Activated B cell treated with CpG ODN at 0.5 μM for 24 hours (primary cell): ENCODE measurements at places on chromosomes 16 and 17.

DNA sequence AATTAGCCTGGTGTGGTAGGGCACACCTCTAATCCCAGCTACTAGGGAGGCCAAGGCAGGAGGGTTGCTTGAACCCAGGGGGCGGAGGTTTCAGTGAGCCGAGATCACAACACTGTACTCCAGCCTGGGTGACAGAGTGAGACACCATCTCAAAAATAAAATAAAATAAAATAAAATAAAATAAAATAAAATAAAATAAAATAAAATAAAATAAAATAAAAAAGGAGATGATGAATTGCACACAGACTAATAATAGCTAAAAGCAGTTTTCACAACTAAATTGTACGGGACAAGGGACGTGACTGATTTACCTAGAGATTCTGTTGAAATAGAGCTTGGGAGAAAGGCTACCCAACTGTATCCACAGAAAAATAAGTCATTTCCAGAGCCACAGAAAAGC, 1471.3 kb downstream of the CDH11 start:
- H3K4me1 ChIP-seq = no peaks in the 10 kb centered on the region
- H3K4me3 ChIP-seq = no peak overlapping the region
- no peak for DNase-seq
- H3K27me3 ChIP-seq = no peaks in the 10 kb centered on the region
- H3K36me3 ChIP-seq = no peaks in the 10 kb centered on the region
- no peak overlapping the region for H3K27ac ChIP-seq

DNA sequence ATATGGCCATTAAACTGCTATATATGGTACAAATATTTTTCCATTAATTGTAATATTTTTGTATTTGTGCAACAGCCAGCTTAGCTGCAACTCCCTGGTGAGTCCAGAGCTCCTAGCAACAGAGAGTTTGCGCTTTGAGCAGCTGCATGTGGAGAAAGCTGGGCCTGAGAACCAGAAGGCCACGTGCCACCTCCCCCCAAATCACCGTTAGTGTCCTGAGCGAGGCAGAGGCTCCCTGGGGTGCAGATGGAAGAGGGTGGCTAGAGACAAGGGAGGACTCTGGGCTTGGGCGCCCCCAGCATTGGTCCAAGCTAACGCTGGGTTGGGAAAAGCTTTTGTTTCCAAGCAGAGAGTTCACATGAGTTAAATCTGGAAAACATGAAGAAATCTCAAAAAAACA, 41.6 kb downstream of the HSBP1 start:
- peaks cover 18% of the 10 kb centered on the region for H3K4me1 ChIP-seq
- peaks cover 7% of the 10 kb centered on the region for H3K27me3 ChIP-seq
- no peak overlapping the region for H3K27ac ChIP-seq
- no peak for DNase-seq

- H3K36me3 ChIP-seq = peaks cover 37% of the 10 kb centered on the region
- H3K4me1 ChIP-seq = peaks cover 51% of the 10 kb centered on the region
- DNase-seq = no peak
- no peaks in the 10 kb centered on the region for H3K27me3 ChIP-seq
- no peak overlapping the region for H3K27ac ChIP-seq
These were observed 2.9 kb upstream of the CYLD start for GRCh38 chr16:50739031-50739430.

- no peak for DNase-seq
- H3K27ac ChIP-seq = no peak overlapping the region
- no peaks in the 10 kb centered on the region for H3K4me1 ChIP-seq
- no peaks in the 10 kb centered on the region for H3K27me3 ChIP-seq
- no peaks in the 10 kb centered on the region for H3K36me3 ChIP-seq
- no peak overlapping the region for H3K4me3 ChIP-seq
These were observed 207.4 kb downstream of the TANC2 start for GRCh38 chr17:63173450-63173849.

- DNase-seq = no peak
- H3K4me3 ChIP-seq = no peak overlapping the region
- H3K4me1 ChIP-seq = peaks cover 12% of the 10 kb centered on the region
- no peaks in the 10 kb centered on the region for H3K36me3 ChIP-seq
These were observed 18.8 kb downstream of the TTYH2 start for GRCh38 chr17:74231928-74232907.

GRCh38 chr17:12995896-12996295, 21.9 kb downstream of the ELAC2 start:
- H3K27me3 ChIP-seq = no peaks in the 10 kb centered on the region
- H3K4me1 ChIP-seq = no peaks in the 10 kb centered on the region
- DNase-seq = no peak
- H3K27ac ChIP-seq = no peak overlapping the region
- no peak overlapping the region for H3K4me3 ChIP-seq

GRCh38 chr16:15726715-15727114, 76.7 kb downstream of the NDE1 start:
- H3K4me3 ChIP-seq = no peak overlapping the region
- no peak for DNase-seq
- H3K4me1 ChIP-seq = no peaks in the 10 kb centered on the region
- H3K36me3 ChIP-seq = peaks cover 52% of the 10 kb centered on the region
- H3K27ac ChIP-seq = no peak overlapping the region

- H3K36me3 ChIP-seq = peaks cover 30% of the 10 kb centered on the region
- no peaks in the 10 kb centered on the region for H3K27me3 ChIP-seq
- peak; percentile 66 for DNase-seq
- peak within 1 kb of the TSS; percentile 97 for H3K27ac ChIP-seq
These were observed at the start of gene P2RX5 for GRCh38 chr17:3695723-3696411. TSS of gene P2RX5 (minus strand) at chr17:3696155. CDS start at chr17:3696005, 150 bp downstream.

GRCh38 chr17:82464567-82464929, 6.0 kb downstream of the NARF start:
- no peak for DNase-seq
- H3K4me3 ChIP-seq = no peak overlapping the region
- no peak overlapping the region for H3K27ac ChIP-seq
- no peaks in the 10 kb centered on the region for H3K4me1 ChIP-seq
- H3K36me3 ChIP-seq = peaks cover 80% of the 10 kb centered on the region

- no peak overlapping the region for H3K27ac ChIP-seq
- H3K4me1 ChIP-seq = peaks cover 57% of the 10 kb centered on the region
These were observed 150.1 kb downstream of the RAB11FIP4 start for GRCh38 chr17:31541559-31541958.

DNA sequence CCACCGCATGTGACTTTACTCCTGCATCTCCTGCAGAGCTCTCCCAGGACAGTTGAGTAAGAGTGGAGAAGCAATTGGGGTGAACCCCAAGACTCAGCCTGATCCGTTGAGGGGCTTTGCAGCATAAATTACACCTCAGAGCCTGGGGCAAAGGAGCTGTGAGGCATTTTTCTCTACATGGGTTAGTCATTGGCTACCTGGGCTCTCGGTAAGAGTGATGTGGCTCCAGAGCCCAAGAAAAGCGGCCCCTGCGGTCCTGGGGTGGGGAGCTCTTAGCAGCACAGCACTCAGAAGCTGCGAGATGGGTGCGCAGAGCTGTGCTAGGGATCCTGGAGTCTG, 40.4 kb upstream of the C16orf78 start:
- H3K36me3 ChIP-seq = no peaks in the 10 kb centered on the region
- peaks cover 8% of the 10 kb centered on the region for H3K27me3 ChIP-seq
- H3K27ac ChIP-seq = no peak overlapping the region
- no peak overlapping the region for H3K4me3 ChIP-seq

DNA sequence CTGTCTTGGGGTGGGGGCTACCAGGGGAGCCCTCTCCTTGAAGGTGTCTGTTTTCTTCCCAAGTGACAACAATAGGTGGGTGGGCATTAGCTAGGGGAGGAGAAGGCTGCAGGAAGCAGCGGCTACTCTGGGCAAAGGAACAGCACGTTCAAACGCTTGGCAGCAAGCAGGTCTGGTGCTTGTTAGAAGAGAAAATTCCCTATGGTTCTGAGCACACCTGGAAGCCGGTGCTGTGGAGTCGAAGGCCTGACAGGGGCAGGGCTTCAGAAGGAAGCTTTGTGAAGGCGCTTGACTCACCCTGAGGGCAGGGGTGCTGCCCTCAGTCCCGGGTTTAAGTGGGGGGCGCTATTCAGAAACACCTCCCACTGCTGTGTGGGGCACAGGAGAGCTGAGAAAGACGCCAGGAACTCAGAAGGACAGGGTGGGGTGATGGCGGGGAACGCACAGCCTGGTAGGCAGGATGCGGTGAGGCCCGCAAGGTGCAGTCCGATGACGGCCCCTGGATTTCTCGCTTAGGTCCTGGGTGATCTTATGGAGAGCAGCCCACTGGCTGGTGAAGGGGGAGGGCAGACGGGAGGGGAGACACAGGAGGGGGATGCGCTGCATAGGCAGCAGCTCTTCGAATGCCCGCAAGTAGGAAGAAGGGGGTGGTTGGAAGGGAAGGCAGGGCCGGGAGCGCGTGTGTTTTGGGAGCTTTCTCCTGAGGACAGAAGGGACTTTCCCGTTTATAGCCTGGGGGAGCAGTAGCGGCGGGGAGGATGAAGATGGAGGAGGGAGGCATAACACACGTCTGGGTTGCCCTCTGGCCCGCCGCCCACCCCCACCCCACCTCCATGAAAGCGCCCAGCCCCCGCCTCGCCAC, 3.2 kb downstream of the GJD3 start:
- no peak for DNase-seq
- peaks cover 14% of the 10 kb centered on the region for H3K27me3 ChIP-seq
- H3K27ac ChIP-seq = no peak overlapping the region
- no peak overlapping the region for H3K4me3 ChIP-seq
- H3K4me1 ChIP-seq = peaks cover 17% of the 10 kb centered on the region
- peaks cover 6% of the 10 kb centered on the region for H3K36me3 ChIP-seq

- H3K4me3 ChIP-seq = peak overlapping the region; percentile 93
- peaks cover 70% of the 10 kb centered on the region for H3K4me1 ChIP-seq
- no peaks in the 10 kb centered on the region for H3K27me3 ChIP-seq
- H3K27ac ChIP-seq = peak overlapping the region; percentile 84
- H3K36me3 ChIP-seq = peaks cover 72% of the 10 kb centered on the region
- DNase-seq = no peak
These were observed 1.4 kb downstream of the TRAF4 start for GRCh38 chr17:28744972-28745785.

- H3K27me3 ChIP-seq = peaks cover 22% of the 10 kb centered on the region
- H3K36me3 ChIP-seq = no peaks in the 10 kb centered on the region
- peak; percentile 72 for DNase-seq
- no peak overlapping the region for H3K4me3 ChIP-seq
- H3K4me1 ChIP-seq = no peaks in the 10 kb centered on the region
These were observed 709 bp upstream of the CD300LG start for GRCh38 chr17:43846221-43846712.

GRCh38 chr16:50259334-50260205, 6.8 kb upstream of the ADCY7 start:
- H3K27ac ChIP-seq = no peak overlapping the region
- no peak for DNase-seq
- peaks cover 17% of the 10 kb centered on the region for H3K4me1 ChIP-seq
- H3K36me3 ChIP-seq = no peaks in the 10 kb centered on the region
- peaks cover 3% of the 10 kb centered on the region for H3K27me3 ChIP-seq
- no peak overlapping the region for H3K4me3 ChIP-seq
